ENCODE measurements at places on chromosomes 4 and X.

DNA sequence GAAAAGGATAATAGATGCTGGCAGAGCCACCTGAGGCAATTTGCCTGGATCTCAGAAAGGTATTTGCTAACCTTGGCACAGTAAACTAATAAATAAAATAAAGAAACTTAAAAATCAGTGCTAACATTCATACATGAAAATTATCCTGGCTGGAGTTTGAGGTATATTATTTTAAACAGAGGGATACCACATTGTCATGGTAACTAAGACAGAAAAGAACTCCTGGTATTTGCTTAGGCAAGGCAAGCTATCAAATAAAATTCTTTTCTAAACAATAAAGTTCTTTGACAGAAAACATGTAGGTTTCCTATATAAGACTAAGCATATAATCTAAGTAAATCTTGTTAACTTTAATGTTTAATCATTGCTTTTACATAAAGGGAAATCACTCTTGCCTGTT, 218.8 kb downstream of the MAGEB17 start:
- DNase-seq = no peak

DNA sequence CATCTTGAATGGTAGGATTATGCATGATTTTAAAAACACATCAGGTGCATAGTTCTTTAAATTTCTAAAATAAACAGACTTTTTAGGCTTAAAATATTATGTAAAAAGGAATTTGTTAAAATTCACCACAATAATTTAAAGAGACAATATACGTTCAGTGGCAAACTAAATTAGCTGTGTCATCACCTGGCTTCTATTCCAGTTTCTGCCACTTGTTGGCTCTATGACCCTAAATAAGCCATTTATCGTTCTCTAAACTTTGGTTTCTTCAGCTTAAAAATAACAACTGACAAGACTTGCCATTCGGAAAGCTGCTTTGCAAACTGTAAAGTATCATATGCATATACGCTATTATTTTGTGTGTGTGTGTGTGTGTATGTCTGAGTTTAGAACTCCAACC, 141.3 kb downstream of the MGST2 start:
- DNase-seq = no peak

DNA sequence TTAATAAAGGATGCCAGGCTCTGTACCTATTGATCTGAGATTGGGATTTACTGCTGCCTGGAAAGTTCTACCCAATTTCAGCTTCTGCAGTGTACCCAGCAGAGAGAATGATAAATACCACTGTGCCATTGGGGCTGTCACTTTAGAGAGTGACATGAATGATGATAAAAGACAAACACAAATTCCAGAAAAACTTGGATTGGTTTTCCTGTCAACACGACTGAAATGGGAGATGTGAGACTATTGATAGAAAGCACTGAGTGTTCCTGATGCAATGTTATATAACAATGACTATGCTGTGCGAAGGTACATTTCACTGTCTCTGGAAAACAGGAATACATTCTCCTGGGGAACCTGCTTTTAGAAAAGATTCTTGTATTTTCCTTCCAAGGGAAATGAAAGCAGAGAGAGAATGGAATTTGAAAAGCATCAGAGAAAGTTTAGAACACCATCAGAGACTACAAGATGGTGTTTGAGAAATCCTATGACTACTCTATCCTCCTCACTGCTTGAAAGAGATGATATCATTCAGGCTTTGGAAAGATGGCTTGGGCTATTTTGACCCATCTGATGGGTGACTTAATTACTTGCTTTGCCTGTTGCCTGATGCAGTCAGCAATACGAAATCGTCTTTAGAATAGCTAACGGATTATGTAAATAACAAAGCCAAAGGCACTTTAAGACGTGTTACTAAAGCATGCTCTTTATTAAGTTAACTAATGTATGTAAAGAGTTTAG, 49.7 kb downstream of the MID1IP1 start:
- no peak for DNase-seq

DNA sequence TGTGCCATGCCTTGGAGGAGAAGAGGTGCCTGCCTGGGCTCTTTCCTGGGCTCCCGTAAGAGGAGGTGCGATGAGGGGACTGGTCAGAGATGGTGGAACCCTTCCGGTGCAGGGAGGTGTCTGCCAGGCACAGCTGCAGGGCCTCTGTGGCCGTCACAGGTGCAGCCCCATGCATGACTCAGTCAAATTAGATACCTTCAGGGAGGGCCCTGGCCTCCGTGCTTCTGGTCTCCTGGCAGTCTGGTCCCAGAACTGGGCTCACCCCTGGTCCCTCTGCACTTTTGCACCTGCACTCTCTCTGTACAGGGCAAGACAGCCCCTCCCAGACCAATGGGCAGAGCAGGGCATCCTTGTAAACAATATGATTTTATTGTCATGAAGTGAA, 49.9 kb upstream of the LRPAP1 start:
- no peak for DNase-seq

DNA sequence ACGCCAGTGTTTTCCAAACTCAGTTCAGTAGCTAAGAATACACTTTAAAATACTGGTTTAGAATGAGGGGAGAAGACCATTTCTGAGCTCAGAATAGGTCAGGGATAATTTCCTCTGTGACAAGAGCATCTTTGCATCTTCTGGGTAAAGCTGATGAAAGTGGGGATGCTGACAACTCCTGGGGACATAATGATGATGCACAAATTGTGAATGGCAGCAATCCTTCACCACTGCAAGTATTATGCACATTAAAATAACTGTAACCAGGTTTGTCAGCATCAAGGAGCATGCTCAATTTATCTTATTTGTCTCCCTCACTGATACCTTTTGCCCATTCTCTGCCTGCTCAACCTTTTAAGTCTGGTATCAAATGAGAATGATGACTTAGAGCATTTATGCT, 248.2 kb downstream of the EPHA5 start:
- no peak for DNase-seq

DNA sequence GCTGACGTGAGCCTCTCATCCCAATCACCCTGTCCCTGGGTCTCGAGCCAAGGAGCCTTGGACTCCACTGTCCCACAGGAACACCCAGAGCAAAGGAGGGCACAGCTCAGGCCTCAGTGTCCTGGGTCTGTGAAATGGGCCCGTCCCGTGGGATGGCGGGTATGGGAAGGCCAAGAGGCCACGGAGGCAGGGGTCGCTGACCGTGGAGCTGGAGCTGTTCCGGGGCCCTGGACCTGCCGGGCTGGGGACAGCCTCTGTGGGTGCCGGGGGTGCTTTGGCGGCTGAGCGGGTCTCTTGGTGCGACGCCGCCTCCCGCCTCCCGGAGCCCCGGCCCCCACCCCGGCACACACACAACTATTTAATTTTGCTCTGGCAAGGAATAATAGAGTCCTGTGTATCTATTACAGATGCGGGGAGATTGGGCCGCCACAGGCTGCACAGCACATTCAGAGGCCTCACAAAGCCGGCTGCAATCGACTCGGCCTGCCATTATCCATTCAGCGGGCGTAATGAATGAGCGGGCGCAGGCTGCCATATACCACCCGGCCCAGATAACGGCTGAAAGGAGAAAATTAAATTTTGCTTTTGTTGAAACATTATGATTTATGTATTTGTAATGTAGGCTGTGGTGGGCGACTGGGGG, 83.9 kb upstream of the NKX1-1 start:
- DNase-seq = no peak

DNA sequence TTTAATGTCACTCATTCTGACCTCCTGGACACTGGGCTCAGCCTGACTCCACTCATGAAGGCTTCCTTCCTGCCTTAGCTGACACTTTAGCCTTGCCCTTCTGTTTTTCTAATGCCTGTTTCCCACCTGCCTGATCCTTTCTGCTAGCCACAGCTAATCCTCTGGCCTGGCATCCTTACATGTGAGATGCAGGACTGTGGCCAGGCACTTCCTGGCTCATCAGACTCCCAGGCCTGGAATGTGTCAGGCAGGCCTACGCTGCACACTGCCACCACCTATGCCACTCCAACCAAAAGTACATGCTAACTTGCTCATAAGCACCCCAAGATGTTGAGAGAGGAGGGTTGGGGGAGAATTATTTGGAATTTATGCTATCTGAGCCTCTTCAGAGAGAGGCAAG, 138.8 kb upstream of the NALF2 start:
- DNase-seq = no peak

DNA sequence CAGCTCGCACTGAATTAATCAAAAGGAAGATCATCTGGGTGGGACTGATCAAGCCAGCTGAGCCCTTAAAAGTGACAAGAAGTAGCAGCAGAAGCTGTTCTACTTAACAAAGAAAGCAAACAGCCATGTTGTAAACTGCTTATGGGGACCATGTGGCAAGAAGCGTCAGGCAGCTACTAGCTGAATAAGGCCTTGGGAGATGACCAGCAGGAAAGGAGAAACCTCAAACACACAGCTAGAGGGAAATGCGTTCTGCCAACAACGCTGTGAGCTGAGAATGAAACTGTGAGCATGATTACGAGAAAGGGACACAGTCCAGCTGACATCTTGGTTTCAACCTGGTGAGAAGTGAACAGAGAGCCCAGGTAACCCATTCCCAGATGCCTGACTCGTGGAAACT, 49.3 kb upstream of the FAM9A start:
- no peak for DNase-seq

DNA sequence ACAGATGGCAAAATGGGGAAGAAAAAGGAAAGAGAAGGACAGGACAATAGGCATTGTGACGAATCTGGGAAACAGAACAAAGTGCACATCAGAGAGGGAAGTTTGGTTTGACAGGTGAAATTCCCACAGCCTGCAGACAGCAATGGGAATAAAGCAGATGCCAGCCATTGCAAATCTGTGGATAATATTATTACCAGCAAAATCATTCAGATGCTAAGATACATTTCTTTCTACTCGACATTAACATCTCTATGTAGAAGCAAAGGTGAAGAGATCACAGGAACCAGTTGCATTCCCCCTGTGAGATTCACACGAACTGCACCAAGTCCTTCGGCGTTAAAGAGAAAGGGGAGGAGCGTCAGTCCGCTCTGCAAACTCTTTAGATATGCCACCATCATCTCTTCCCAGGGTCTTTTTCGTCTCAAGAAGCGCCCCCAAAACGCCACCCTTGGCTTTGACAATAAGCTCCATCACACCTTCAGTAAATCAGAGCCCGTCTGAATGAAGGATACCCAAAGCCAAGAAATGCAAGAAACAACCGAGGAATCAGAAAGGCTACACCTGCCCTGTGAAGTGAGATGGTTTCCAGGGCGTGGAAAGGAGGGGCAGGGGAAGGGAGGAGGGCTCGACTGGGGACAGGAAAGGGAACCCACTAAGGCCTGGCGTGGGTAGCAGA, 1.9 kb downstream of the NEUROG2 start:
- no peak for DNase-seq

DNA sequence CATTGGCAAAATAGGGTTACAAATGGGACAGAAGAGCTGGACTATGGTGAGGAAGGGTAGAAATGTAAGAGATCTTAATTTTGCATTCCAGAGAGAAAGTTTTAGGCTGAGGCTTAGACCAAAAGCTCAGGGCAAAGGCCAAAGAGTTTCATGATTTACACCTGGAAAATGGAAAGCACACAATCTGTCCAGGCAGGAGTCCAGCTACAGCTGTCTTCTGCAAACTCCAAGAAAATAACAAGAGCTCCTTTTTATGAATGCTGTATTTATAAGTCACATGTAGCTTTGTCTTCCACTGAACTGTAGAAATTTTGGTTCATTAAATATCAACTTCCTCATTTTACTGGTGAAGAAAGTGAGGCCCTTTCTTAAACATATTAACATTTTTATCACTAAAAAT, 288.0 kb upstream of the ATOH1 start:
- DNase-seq = no peak

DNA sequence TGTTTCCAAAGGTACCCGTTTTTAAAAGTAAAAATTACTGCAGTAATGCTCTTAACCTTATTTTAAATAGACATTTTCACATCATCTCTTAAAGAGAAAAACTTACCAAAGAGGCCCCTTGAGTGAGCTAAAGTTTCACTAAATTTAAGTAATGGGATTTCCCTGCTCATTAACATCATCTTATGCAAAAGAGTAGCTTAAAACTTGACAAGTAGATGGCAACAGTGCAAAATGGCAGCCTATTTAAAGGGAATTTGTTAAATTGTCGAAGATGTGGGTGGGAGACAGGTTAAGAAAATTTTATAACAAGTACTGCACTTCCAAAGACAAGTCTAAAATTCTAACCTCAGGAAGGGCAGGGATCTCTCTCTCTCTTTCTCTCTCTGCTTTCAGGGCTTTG, 271.7 kb upstream of the LDB2 start:
- DNase-seq = no peak

DNA sequence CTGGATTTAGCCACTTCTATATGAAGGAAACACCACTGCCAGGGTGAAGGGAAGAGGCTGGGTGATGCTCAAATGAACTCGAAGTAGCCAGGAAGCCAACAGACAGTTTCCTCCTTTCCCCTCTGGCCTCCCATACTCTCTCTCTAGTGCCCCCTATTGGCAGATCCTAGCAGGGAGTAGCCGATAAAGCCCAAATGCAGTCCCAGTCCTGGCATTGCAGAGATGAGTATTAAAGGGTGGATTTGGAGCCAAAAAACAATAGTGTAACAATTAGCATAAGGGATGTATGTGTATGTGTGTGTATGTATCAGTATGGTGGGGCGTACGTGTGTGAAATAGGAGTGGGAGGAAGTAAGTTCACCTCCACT, 213.8 kb upstream of the LDB2 start:
- no peak for DNase-seq

DNA sequence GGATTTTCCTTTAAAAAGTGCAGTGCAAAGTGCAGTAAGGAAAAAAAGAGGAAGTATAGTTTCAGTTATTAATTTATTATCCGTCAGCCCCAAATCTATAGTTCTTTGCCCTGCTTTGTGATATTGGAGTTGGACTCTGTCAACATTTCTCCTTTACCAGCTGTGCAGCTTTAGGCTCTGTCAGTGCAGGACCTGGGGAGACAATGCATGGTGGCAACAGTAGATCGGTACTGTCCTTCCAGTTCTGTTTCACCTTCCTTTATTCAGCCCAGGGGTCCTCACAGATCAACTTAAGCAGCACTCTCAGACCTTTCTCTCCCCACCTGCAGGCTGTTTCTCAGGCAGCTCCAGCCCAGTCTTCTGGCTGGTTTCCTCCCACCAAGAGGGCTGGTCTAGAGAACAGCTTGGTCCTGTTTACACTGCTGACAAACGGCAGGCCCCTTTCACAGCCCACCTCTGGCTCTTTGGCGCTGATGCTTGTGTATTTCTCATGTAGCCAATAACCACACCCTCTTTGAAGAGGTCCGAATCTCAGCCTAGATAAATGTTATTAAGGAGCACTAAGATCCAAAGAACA, 71.6 kb downstream of the MCUB start:
- DNase-seq = no peak

DNA sequence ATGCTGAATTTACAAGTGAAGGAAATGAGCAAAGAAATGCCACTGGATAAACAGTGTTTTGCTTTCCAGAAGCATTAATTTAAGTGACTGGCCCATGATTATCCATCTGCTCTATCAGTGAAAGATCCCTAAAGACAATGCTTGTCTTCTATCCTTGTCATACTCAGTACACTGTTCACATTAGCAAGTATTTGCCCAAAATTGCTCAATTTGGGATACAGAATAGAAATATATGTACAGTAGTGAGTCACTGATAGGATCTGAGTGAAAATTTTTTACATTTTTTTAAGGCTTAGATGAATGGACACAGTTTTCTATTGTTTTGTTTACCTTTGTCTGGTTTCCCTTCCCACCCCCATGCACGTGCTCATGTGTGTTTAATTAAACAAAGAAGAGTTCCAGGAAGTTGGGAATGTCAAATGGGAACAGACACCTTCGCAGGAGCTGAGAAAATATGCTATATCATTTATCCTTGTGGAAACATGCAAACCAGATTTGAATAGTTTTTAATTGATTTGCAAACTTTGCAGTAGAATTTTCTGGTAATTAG, 656.3 kb downstream of the RPA4 start:
- no peak for DNase-seq

All from activated CD8-positive, alpha-beta memory T cell treated with anti-CD3 and anti-CD28 coated beads for 24 hours (primary cell).